AG09309 (cell line): ENCODE measurements at places on chromosomes 16 and 17.

DNA sequence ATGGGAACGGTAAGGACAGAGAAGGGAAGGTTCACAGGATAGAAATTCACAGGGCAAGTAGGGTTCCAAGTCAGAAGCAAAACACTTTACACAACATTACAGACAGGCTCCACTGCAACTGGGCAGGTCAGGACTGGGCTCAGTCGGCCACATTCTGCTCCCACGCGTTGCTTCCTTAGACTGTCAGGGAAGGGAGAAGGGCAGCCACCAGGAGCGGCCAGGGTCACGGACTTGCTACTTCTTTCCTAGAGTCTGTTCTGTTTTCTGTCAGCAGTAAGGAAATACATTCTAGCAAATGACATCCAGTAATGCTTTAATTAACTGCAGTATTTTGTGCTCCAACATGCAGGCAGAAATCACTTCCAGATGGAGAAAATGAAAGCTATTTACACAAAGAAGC, 160.3 kb upstream of the RPH3AL start:
- no peak for DNase-seq

DNA sequence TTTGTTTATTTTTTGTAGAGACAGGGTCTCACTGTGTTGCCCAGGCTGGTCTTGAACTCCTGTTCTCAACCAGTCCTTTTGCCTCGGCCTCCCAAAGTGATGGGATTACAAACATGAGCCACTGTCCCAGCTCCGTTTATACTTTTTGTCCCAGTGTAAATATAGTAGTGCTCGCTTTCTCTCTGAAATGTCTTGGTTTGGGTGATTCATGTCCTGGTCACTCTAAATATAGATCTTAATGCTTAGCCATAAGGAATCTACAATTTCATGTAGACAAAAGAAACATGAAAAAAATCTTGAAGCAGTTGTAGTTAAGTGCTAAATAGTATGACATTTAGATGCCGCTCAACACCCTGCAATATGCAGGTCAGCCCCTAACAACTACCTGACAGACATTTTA, 126.9 kb downstream of the KATNIP start:
- no peak for DNase-seq

GRCh38 chr17:37118366-37119137, 169.8 kb downstream of the AATF start:
- no peak for DNase-seq

GRCh38 chr17:70717042-70717441, 547.7 kb downstream of the KCNJ2 start:
- DNase-seq = no peak

- DNase-seq = no peak
Measured at GRCh38 chr17:71232801-71233559, 887.8 kb upstream of the SOX9 start.

- DNase-seq = peak; percentile 87
Measured at GRCh38 chr16:69476920-69477443, 52.6 kb downstream of the CYB5B start.

DNA sequence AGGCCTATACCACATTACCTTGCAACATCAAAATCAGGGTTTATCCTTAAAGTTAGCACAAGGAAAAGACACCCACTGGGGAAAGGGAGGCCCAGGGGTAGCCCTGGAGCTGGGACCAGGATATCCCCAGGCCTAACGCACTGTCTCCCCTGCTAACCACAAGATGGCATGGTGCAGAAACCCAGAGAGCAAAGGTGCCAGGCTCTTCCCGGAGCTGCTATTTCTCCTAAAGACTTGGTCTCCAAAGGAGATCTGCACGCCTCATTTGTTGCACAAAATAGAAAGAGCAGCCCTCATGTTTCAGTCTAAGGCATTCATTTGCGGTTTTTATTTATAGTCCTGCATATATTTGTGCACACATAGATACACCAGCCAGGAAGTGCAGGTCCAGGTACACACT, 408.6 kb downstream of the SOX9 start:
- DNase-seq = no peak

DNA sequence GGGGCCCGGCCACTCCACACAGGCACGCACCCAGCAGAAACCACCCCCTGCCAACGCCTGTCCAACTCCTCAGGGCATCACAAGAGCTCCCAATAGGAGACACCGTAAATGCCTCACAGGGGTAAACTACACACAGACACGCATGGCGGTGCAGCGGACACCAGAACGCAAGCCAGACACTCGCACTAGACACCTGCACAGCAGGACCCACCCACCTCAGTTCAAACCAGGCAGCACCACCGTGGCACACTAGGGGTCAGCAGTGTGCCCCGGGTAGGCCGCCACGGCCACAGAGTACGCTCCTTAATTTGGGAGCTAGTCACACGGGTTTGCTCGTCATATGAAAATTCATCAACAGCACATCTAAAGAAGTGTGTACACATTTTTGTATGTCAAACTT, 3.4 kb downstream of the SLC38A10 start:
- no peak for DNase-seq

DNA sequence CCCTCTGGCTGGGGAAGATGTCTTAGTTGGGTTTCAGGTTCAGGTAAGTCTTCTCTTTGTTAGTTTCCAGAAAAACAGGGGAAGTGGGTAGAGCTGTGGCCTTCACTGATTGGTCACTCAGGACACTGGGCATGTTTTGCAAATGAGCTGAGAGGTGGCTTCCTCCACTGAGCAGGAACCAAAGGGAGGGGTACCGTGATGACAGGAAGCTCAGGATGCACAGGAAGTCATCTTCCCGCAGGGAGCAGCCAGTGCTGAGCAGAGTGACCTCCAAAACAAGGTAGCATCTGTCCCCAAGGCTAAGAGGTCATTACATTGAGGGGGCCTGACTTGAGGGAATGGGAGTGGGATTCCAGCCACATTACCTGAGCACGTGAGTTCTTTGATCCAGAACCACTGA, 5.6 kb downstream of the NT5C start:
- DNase-seq = no peak

GRCh38 chr17:17605729-17606088, 14.2 kb upstream of the PEMT start:
- DNase-seq = peak; percentile 48

GRCh38 chr16:48291303-48291702, 44.0 kb upstream of the ABCC11 start:
- no peak for DNase-seq

GRCh38 chr16:49854796-49855203, 1.1 kb downstream of the ZNF423 start:
- no peak for DNase-seq

- no peak for DNase-seq
Measured at GRCh38 chr16:11326737-11327276, 18.5 kb upstream of the RMI2 start.

DNA sequence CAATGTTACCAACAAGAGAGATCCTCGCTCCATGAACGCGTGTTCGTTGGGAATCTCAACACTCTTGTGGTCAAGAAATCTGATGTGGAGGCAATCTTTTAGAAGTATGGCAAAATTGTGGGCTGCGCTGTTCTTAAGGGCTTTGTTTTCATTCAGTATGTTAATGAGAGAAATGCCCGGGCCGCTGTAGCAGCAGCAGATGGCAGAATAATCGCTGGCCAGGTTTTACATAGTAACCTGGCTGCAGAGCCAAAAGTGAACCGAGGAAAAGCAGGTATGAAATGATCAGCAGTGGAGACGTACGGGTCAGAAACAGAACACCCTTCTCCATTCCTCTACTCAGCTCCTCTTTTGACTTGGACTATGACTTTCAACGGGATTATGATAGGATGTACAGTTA, 13.3 kb downstream of the SOCS1 start:
- no peak for DNase-seq

- DNase-seq = no peak
Measured at GRCh38 chr17:3514873-3515272, 39.1 kb downstream of the ASPA start.

DNA sequence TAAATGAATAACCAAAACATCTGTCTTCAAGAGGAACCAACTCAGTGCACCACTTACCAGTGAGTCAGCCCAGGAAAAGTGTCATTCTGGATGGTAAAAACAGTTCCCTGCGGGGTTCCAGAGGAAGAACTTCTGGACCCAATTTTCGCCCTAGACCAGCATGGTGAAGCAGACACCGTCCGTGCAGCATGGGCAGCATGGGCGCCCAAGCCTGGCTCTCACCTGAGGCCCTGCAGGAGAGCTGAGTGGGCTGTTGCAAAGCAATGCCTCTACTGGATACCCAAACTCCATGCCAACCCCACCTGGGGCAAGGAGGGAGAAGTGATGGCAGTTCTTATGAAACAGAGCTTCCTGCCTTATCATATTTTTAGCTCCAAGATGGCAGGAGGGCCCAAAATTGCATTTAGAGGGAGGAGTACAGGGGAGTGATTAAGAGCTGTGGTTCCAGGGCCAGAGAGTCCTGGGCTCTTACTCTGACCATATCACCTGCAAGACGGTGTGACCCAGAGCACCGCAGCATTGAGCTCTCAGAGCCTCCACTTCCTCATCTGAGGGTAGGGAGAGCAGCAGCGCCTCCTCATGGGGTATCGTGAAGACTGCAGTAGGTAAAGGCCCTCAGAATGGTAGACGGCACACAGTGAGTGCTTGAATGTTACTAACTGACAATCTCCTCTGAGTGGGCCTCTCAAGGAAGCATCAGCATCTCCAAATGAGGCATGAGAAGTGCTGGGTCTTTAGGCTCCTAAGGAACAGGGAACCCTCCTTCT, 16.6 kb upstream of the INPP5K start:
- DNase-seq = no peak

- no peak for DNase-seq
Measured at GRCh38 chr17:80389011-80389995, 25.7 kb upstream of the ENDOV start.

DNA sequence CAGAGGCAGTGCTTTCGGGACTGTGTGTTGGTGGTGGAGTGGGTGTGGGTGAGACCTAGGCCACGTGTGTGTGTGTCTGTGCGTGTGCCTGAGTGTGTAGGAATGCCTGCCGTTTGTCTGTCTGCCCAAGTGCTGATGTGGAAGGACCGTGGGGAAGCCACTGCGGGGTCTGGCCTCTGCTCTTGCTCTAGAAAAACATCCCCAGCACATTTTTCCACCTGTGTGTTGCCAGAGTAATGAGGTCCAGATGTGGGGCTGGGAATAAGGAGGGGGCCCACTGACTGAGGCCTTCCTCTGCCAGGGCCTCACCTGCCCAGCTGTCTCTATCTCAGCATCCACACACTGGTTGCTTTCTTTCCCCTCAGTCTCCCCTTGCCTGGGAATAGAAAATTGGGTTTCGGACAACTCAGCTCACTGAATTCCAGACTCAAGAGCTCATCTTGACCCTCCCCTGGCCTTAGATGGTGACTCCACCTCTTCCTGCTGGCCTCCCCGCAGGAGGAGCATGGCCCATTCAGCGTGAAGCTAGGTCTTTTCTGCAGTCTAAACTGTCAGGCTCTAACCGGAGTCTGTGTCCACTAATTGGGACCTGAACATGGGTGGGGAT, 7.6 kb downstream of the SGCA start:
- DNase-seq = no peak

DNA sequence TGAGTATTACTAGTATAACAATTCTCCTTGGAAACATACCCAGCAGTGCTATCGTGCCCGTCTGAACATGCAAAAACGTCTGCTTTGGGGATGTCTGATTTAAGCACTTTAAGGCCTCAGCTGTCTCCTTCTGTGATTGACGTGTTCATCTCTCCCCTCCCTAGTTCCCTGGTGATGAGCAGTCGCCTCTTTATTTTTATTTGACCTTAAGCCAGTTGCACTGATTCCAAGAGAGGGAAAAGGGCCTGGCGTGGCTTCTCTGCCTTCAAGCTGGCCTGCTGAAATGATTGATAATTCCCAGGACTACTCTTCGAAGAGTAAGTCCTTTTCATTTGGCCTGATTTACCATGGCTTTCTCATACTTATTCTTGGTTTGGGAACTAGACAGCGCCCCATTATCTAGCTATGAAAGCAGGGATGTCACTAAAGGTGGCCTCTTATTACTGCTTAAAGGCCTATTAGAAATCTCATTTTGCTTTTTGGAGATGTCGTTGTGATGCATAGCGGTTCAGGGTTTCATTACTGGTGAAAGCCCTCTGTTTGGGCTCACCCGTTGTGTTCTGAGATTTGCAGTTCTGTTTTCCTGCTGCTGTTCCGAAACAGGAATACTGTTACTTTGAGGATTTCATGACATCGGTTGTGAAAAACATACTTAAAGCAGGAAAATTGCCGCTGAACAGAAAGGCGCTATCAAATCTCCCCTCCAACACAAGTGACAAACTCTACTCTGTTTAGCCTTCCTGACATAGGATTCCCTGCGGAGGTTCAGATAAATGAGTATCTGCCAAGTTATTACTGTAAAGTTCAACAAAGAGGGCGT, 65.5 kb downstream of the IQCK start:
- no peak for DNase-seq

- DNase-seq = no peak
Measured at GRCh38 chr17:27904534-27905446, 11.6 kb upstream of the LYRM9 start.

GRCh38 chr17:13387952-13388351, 213.8 kb downstream of the HS3ST3A1 start:
- no peak for DNase-seq
